ENCODE measurements at places on chromosomes 2 and 18. TPM values are rescaled to one million over a fixed set of nuclear protein-coding genes. Genes with fewer than 3 reads are reported as not detected.

The SSB gene
- polyA plus RNA-seq, result 161 TPM

The GALNT13 gene
- not detected for polyA plus RNA-seq

The PLCL1 gene
- 0.22 TPM for polyA plus RNA-seq

The PTPN2 gene
- polyA plus RNA-seq, result 25.9 TPM

The ASAP2 gene
- 24.6 TPM for polyA plus RNA-seq

The PSD4 gene
- polyA plus RNA-seq, result 0.37 TPM

The ZNF513 gene
- 11.1 TPM for polyA plus RNA-seq

The LIPG gene
- polyA plus RNA-seq, result 0.11 TPM

The EVX2 gene
- not detected for polyA plus RNA-seq

The SCYGR4 gene
- polyA plus RNA-seq, result not detected

The CAPN14 gene
- polyA plus RNA-seq, result 0.09 TPM

The GLI2 gene
- 5.2 TPM for polyA plus RNA-seq

The SIX3 gene
- not detected for polyA plus RNA-seq

The PLGLB1 gene
- 0.56 TPM for polyA plus RNA-seq

The FRZB gene
- 2.5 TPM for polyA plus RNA-seq

The DUSP2 gene
- polyA plus RNA-seq, result 0.94 TPM

The AFF3 gene
- polyA plus RNA-seq, result 17.9 TPM

The SCYGR1 gene
- polyA plus RNA-seq, result not detected

The MMADHC gene
- 139 TPM for polyA plus RNA-seq

The SP100 gene
- 60.1 TPM for polyA plus RNA-seq

The SLC25A52 gene
- polyA plus RNA-seq, result not detected

The AKAIN1 gene
- not detected for polyA plus RNA-seq

The REG3A gene
- not detected for polyA plus RNA-seq

The CROCC2 gene
- polyA plus RNA-seq, result not detected

The KLHL41 gene
- 0.22 TPM for polyA plus RNA-seq

The GPR75 gene
- polyA plus RNA-seq, result 1.8 TPM

All from AG04450 (cell line).